ENCODE measurements at places on chromosomes 2 and 18.

GRCh38 chr2:144233733-144234541, 286.0 kb downstream of the ZEB2 start:
- no peak for DNase-seq

DNA sequence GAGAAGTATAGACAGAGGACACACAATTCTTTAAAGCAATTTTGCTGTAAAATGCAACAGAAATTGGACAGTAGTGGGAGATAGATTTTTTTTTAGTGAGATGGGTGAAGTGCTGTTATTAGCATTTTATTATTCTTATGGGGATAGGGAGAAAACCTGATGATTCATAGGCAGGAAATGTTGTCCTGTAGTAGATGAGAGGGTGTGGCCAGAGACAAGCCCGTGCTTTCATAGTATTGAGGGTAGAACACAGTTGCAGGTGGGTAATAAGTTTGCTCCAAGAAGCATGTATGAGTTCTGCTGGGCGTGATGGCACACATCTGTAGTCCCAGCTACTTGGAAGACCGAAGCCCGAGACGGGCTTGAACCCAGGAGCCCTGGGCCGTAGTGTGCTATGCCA, 128.3 kb upstream of the ARHGAP28 start:
- no peak for DNase-seq

- DNase-seq, result no peak
These were observed 133.6 kb downstream of the FOXI3 start for GRCh38 chr2:88318956-88319330.

GRCh38 chr2:25276569-25277465, 64.9 kb downstream of the DNMT3A start:
- peak; percentile 82 for DNase-seq

- DNase-seq, result peak; percentile 49
These were observed 119.4 kb upstream of the CTDP1 start for GRCh38 chr18:79560042-79560860.

All from Right ventricle myocardium inferior (tissue), 1 donor.